HFF-Myc (cell line): ENCODE measurements at places on chromosomes 7 and 10.

DNA sequence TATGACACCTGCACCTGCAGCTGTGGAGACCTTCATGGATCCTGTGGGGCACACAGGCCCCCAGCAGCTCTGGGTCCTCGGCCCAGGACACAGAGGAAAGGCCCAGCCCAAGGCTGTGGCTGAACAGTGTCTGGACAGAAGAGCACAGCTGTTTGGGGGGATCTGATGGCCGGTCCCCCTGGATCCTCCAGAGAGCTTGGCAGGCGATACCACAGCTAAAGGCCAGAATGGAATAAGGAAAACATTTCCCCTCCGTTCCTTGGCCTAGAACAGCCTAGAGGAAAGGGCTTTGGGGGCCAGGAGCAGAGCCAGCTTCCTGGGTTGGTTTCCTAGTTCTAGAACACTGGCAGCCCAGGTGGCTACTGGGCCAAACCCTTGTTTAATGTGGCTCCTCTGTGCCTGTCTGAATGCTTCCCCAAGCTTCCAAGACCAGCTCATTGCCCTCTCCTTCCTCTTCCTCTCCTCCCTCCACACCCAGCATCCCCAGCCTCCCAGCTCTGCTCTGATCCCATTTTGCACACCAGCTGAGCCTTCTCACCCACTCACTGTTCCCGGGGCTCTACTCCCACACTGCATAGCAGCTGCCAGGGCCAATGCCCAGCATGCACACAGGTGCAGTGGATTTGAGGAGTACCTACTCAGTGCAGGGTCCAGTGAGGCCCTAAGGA is 46.9 kb downstream of the GPAM start:
- no peak for DNase-seq

DNA sequence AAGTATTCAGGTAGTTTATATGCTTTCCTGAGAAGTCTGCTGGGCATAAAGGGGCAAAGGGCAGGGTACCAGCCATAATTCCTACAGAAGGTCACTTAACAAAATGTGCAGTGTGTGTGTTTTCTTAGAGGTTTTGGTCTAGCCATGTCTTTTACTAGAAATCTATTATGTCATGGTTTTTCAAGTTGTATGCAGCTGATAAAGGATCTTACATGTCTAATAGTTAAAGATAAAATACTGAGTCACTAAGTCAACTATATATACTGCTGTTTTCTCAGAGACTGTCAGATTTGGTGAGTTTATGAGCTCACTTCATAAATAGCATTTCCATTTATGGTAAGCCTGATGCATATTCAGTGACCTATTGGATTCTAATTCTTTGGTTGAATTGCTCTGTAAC is 7.7 kb downstream of the CASP2 start:
- no peak for DNase-seq

DNA sequence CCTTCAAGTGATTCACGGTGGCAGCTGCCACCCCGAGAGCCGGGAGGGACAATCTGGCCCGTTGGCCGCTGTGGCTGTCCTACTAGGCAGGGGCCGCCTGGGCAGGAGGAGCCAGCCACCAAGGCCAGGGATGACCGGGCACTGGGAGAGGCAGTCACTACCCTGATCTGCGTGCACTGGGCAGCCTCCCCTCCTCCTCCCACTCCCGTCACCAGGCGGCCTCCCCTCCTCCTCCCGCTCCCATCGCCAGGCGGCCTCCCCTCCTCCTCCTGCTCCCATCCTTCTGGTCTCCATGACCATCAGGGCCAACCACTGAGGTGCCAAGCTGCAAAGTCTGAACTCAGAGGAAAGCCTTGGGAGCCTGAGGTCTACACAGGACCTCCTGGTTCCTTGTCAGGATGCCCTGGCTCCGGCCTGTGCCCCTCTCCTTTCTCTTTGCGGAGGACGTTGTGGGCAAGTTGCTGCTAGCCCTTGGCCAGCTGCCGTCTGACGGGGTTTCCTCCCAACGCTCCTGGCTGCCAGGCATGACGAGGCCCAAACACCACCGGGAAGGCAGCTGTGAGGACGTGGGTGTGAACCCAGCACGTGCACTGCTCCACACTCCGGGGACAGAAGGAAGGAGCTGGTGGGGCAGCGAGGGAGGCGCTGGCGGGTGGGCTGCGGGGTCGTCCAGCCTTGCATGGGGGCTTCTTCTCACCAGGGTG is 131.1 kb downstream of the WDR37 start:
- DNase-seq = no peak

DNA sequence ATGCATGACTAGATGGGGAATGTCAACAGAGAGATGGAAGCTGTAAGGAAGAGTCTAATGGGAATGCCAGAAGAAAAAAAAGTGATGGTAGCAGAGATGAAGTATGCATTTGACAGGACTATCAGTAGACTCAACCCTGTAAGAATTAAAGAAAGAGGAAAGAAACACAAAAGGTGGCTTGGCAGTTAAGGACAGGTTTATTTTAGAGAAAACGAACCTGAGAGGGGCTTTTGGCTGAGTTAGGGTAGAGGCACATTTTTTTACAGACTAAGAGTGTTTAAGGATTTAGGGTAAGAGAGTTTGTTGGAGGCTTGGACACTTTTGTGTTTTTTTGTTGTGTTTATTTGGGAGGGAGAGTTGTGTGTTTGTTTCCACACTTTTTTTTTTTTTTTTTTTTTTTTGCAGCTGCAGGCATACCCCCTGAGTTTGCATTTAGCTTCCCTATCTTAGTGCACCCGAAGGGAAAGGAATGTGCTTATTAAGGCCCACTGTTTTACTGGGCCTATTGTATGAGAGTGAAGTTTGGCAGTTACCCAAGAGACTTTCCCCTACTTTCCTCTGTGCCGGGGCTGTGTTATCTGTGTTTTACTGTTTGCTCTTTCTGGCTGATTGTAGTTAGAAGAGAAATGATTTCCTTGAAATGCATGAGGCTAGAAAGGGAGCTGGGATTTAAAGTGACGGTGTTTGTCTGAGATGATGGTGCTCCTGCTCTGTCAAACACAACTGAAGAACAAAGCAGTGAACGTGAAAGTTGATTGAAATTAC is 32.0 kb downstream of the NPVF start:
- DNase-seq = no peak

DNA sequence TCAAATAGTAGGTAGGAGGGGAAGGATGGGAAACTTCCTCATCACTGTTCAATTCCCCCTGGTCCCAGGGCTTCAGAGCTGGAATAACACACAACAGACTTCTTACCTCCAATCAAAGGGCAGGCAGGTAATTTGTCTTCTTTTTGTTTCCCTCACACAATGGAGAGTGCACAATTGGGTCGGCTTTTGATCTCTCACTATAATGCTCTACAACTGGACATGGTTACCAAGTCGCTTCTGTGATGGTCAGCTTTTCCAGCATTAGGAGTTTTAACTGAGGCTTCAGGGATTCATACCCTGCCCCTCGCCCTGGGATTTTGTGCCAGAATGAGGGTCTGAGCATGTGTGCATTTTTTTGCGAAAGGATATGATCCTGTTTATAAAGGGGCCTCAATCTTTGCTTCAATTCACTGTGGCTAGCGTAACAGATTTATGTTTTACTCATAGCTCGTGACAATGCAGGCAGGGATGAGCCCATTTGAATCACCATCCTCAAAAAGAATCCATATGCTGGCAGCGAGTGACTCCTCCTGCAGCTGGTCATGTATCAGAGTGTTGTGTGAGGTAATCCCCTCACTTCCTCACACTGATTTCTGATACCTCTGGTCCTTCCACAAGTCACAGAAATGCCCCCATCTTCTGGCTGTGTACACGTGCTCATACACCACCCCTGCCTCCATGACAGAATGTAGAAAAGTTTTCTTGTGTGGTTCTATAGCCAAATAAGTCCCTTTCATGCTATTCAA is 189.6 kb downstream of the CTTNBP2 start:
- no peak for DNase-seq

- no peak for DNase-seq
Observed at GRCh38 chr10:26221541-26221940, 5.0 kb downstream of the GAD2 start.

DNA sequence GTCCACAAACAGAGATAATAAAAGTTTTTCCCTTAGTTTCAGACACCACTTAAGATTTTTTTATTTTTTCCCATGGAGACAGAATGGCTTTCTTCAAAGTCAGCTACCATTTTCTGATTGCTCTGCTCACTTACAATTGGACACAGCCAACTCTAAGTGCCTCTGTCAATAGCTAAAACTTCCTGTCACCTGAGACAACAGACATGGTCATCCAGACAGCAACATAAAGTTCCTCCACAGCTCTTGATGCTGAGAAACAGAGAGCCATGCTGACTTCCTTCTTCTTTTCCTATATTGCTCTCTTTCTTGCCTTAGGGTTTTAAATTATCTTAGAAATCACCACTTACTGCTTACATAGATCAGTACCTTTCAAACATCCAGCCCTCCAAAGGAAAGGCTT is 12.0 kb downstream of the ZNF800 start:
- no peak for DNase-seq

DNA sequence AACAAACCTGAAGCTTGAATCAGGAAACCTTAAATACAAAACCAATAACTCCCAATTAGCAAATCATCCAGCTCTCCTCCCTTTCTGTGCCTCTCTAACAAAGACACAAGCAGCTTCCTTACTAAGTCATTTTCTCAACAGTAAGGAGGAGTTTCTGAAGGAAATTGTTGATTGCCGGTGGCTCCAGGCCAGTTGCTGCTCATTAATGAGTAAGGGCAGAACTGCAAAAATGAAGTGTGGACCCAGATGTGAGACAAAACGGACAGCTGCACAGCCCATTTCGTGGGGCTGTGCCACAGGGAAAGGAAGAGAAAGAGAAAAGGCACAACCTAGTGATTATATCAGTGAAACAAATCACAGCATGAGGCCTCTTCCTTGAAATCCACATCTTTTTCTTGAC is 42.8 kb upstream of the RHOBTB1 start:
- no peak for DNase-seq

- DNase-seq = no peak
Observed at GRCh38 chr10:71622154-71622526, 97.4 kb downstream of the C10orf105 start.

- no peak for DNase-seq
Observed at GRCh38 chr10:26214551-26215395, 1.8 kb upstream of the GAD2 start.

- DNase-seq = no peak
Observed at GRCh38 chr7:76065016-76065612, 17.2 kb downstream of the MDH2 start.

DNA sequence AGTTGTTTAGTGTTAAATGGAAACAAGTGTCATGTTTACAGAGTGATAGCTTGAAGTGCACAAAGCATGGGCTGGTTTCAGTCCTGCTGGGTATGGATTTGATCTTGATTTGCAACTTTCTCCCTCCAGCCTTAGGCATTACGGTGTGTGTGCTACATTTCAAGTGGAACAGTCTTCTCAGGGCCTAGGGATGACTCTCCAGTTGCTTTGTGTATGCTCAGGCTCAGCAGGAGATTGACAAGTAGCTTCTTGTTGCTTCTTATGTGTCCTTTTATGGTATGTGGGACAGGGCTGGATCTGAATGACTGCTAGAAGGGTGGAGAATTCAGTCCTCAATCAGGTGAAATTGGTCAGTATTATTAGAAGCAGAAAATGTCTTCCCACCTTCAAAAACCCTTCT is 51.3 kb upstream of the PLEKHA1 start:
- no peak for DNase-seq

DNA sequence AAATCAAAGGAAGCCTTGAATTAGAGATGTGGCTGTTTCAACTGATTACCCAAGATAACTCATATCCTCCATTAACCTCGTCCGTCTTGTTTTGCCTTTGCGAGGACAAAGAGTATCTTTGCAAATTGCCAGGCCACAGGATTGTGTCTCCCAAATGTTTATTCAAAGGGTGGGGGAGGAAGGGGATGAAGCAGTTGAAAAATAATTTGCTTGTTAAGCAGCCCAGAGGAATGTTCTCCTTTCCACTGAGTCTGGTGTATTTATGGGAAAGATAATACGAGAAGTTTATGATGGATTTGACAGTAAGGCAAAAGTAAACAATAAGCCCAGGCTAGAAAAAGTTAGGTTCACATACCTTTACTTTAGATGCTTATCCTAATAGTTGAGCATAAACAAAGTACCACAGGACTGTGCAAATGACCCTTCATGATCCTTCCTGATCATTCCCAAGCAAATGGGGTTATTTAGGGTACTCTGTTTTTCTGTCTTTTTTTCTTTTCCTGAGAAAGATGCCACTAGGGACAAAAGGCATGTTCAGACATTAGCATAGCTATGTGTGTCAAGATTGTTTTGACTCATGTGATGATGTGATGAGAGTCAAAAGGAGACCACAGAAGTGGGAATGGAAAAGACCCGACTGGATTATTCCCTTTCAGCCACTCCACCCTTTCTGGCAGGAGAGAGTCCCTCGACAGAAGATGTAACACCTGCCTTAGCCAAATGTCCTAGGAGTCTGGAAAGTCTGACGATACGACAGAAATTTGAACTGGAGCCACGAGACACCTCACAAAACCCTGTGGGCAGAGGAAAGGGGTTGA is 243.0 kb upstream of the GLI3 start:
- no peak for DNase-seq

DNA sequence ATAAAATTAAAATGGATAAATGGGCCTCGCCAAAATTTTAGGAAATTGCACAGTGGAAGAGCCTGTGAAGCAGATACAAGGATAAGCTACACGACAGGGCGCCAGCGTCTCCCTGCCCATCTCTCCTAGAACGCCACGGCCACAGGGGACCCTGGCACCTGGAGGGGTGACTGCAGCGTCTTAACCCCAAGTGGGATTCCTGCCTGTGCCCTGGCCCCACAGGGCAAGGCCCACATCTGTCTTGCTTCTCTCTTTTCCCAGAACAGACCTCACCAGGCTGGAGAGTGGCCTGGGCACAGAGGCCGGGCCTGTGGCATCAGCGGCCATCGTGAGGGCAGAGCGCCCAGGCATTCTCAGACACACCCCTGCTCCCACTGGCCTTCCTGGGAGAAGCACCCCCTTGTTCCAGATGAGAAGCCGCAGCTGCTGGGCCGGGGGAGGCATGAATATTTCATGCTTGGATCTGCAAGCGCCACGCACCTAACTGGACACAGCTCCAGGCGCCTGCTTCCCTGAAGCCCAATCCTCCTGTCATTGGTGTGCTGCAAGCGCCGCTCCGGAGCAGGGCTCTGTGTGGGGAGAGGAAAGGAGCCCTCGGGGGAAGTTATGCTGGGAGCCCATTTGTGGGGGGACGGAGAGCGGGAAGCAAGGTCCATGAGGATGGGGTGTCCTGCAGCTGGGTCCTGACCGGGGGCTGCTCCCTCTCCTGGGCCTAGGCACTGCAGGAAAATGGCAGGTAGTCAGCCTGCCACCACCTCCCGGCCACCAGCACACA is 153.5 kb downstream of the ELFN1 start:
- no peak for DNase-seq

DNA sequence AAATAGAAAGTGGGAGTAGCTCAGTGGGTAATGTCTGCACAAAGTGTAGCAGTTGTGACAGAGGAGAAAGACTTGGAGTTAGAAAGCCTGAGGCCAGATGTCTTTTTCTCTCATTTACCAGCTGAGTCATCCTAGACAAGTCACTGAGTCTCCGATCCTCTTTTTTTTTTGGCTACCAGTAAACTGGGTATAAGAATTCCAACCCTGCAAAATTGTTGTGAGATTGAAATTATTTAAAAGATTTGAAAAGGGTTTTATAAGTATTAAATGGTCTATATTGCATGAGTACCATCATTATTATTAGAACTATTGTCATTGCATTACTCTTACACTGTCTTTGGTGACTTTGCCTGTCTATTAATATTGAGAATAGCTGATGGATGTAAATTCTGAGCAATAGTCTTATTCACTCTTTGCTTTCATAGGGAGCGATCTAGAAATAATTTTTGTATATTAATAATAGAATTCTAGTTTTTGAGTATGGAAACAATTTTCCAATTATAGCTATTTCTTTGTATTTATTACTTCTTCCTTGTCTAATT is 74.0 kb downstream of the ARID5B start:
- peak; percentile 78 for DNase-seq

GRCh38 chr7:100483090-100483721 is 521 bp upstream of the NYAP1 start:
- no peak for DNase-seq
